PC-3 (cell line): ENCODE measurements at places on chromosomes 1 and 21. TPM values are rescaled to one million over a fixed set of nuclear protein-coding genes. Genes with fewer than 3 reads are reported as not detected.

Gene NUF2
- total RNA-seq = 35.6 and 62.1 TPM in 2 replicates

Gene PM20D1
- total RNA-seq = not detected in 2 replicates

Gene NR1I3
- not detected in 2 replicates for total RNA-seq

Gene MRPL39
- total RNA-seq = 62.0 and 107 TPM in 2 replicates

Gene ATP6V1G3
- total RNA-seq = not detected in 2 replicates

Gene EPHA10
- 1.8 and 3.5 TPM in 2 replicates for total RNA-seq

Gene ZSWIM5
- total RNA-seq = 1.4 and 1.6 TPM in 2 replicates

Gene PTCH2
- total RNA-seq = 0.12 TPM in 1 of 2 replicates, not detected in the other

Gene ST6GALNAC5
- 0.36 and 1.2 TPM in 2 replicates for total RNA-seq

Gene TTC3
- 121 and 140 TPM in 2 replicates for total RNA-seq

Gene TRABD2B
- 0.44 and 0.63 TPM in 2 replicates for total RNA-seq

Gene CLCA4
- total RNA-seq = not detected in 2 replicates

Gene TSACC
- 0.51 and 1.3 TPM in 2 replicates for total RNA-seq

Gene PRAMEF20
- total RNA-seq = not detected in 2 replicates

Gene CCDC24
- 10.1 and 21.9 TPM in 2 replicates for total RNA-seq

Gene LRRC7
- total RNA-seq = 0.04 TPM in 1 of 2 replicates, not detected in the other

Gene TAF13
- 23.5 and 32.0 TPM in 2 replicates for total RNA-seq

Gene MNDA
- not detected in 2 replicates for total RNA-seq

Gene KCNC4
- total RNA-seq = 1.6 and 3.6 TPM in 2 replicates

Gene RGS13
- 0.22 TPM in 1 of 2 replicates, not detected in the other for total RNA-seq

Gene NEXN
- 3.1 and 3.5 TPM in 2 replicates for total RNA-seq
